ENCODE measurements at places on chromosomes 5 and 9.

- peak; percentile 67 for DNase-seq
Measured at GRCh38 chr9:121819428-121820231, 168.2 kb downstream of the DAB2IP start.

DNA sequence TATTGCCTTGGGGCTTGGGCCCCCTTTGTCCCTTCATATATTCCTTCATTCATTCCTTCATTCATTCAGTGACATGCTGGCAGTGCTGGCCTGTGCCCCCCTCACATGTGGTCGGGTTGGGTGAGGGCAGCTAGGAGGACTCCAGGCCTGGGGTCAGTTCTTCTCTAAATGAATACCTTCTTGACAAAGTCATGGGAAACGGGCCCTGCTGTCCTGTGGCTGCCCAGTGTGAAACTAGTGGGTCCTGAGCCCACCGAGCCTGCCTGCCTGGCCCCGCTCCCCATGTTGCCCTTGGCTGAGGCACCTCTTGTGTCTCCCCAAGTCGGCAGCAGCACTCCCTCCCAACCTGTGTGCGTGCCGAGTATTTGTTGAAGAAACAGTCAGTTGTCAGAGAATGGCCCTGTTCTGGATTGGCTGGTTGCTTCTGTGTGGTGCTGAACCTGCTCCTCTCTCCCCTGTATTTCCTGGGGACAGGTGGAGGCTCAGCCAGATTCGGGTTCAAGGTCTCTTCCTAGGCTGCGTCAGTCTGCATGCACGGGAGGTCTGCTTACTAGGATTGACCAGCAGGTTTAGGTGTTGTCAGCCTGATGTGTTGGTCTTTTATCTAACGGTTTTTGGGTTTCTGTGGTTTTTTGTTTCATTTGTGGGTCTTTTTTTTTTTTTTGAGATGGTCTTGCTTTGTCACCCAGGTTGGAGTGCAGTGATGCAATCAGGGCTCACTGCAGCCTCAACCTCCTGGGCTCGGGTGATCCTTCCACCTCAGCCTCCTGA, 3.0 kb upstream of the CEL start:
- DNase-seq, result no peak

- no peak for DNase-seq
Measured at GRCh38 chr9:117681888-117682287, 22.3 kb upstream of the TLR4 start.

DNA sequence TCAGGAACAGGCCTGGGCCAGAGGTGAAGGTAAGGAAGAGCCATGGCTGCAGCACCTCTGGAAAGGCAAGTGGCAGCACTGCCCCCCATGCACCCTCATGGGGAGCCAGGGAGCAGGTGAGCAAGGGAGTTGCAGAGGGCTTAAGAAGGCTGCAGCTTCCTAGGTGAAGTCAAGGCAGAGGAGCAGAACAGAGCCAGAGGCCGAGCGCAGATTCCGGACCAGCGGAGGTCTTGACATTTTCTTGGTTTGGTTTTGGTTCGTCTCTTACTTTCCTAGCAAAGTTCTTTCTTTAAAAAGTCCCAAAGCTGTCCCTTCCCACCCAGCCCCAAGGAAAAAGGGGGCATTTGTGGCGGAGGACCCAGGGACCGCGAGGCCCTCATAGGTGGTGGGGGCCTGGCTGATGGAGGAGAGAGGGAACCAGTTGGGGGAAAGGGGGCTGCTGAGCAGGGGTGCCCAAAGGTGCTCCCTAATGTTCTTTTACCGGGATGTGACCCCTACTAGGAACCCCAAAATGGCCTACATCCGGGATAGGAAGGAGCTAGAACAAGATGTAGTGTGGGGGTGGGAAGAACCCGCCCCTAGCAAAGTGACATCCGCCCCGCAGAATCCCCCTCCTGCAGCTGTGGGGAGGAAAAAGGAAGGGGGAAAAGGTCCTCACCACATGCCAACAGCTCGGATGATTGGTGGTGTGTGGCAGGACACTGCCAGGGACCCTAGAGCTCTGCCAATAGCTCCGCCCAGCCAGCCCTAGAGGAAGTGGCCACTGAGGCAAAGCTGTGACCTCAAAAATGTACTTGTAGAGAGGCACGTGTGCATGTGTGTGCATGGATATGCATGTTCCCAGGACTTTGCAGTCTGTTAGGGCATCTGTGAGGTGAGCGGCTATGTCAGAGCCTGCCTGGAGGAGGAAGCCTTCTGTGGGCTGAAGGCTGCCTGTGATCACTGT, 914 bp upstream of the CD72 start:
- DNase-seq, result no peak

DNA sequence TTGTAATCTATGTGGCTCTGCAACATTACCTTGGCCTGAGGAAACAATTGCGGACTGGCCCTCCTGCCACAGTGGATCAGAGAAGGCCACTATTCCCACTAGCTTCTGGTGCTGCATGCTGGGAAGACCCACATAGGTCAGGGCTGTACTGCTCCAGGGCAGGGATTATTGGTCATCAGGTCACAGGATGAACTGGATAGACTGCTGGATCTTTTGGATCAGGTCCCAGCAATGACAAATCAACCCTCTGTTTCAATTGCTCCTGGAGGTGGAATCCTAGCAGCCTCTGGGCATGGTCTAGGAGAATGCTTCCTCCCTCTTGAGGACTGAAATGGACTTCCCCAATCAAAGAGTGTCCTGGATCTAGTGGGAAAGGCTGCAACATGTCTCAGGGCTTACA, 66.7 kb upstream of the PHF24 start:
- peak; percentile 11 for DNase-seq

- no peak for DNase-seq
Measured at GRCh38 chr9:95065224-95065623, 252.3 kb downstream of the FANCC start.

DNA sequence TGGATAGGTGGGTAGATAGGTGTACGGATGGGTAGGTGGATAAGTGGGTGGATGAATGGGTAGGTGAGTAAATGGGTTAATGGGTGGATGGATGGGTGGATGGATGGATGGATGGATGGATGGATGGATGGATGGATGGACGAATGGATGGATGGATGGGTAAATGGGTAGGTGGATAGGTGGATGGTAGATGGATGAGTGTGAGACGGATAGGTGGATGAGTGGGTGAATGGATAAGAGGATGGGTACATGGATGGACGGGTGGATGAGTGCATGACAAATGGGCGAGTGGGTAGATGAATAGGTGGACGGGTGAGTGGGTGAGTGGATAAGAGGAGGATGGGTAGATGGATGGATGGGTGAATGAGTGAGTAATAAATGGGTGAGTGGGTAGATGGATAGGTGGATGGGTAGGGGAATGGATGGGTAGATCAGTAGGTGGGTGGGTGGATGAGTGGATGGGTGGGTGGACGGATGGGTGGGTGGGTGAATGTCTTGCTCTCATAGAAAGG, 179.2 kb downstream of the FGF18 start:
- DNase-seq, result no peak

DNA sequence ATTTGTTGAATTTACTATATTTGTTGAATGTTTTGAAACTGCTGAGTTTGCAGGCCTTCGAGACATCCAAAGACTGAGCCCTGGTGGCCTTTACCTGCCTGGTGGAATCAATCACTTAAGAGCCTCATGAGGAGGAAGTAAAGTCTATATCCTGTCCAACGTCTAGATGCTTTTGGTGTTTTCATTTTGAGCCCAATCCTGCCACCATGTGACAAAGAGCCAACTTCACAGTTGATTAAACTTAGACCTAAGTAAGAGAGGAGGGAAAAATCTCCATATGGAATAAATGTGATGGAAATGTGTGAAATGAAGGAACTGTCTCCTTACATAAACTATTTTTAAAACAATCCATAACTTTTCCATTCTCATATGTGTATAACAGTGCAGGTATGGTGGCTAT, 220.1 kb downstream of the PRR16 start:
- peak; percentile 58 for DNase-seq

DNA sequence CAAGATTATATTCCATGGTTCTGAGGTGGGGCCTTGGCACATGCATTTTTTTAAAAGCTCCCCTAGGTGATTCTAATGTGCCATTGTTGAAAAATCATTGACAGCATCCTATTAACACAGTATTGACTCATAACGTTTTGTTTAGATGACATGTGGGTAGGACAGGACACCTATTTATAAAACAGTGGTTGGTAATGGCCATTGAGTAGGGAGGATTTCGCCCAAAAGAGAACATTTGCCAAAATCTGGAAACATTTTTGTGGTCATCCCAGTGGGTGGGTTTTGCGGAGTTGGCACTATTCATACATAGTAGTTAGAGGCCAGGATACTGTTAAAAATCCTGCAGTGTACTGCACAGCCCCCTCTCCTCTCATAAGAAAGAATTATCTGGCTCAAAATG, 6.4 kb upstream of the CHD1 start:
- DNase-seq, result peak; percentile 25

- DNase-seq, result peak; percentile 26
Measured at GRCh38 chr9:130443840-130444492, 795 bp upstream of the ASS1 start.

- peak; percentile 75 for DNase-seq
Measured at GRCh38 chr9:18979367-18979766, 53.6 kb downstream of the SAXO1 start.

DNA sequence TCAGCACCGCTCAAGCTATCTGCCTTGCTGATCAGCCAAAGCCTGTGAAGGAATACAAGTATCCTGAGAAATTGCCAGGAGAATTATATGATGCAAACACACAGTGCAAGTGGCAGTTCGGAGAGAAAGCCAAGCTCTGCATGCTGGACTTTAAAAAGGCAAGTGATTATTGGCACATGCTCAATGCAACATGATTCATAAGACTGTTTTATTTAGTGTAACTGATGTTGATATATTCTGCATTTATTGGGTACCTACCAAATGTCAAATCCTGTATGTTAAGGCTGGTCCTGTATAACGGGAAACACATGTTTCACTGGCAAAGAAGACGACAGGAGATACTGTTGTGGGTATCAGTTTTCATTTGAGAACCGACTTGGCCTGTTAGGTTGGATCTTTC, 69.0 kb downstream of the ADAMTS16 start:
- no peak for DNase-seq

GRCh38 chr9:113906411-113907110, 30.5 kb downstream of the ZNF618 start:
- DNase-seq, result peak; percentile 23

- peak; percentile 99 for DNase-seq
Measured at GRCh38 chr5:135208903-135209721, 175.1 kb upstream of the PITX1 start.

DNA sequence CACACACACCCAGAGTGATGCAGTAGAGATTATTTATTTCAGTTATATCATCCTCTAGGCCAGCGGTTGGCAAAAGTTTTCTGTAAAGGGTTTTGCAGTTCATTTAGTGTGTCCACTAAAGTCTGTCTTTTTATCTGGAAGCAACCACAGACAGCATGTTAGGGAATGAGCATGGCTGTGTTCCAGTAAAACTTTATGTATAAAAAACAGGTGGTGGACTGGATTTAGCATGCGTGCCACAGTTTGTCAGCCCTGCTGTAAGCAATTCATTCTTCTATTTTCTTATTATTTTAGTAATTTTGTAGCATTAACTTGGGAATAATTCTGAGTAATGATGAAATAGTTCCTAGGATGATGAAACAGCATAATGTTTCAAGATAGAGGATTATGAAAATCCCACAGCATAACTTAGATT, 51.7 kb downstream of the CCNH start:
- DNase-seq, result peak; percentile 42

- DNase-seq, result peak; percentile 56
Measured at GRCh38 chr5:122063836-122064235, 14.2 kb downstream of the LOX start.

- DNase-seq, result no peak
Measured at GRCh38 chr5:7823594-7823993, 27.3 kb downstream of the CFAP90 start.

GRCh38 chr5:122199146-122199545, 69.8 kb downstream of the ZNF474 start:
- no peak for DNase-seq

DNA sequence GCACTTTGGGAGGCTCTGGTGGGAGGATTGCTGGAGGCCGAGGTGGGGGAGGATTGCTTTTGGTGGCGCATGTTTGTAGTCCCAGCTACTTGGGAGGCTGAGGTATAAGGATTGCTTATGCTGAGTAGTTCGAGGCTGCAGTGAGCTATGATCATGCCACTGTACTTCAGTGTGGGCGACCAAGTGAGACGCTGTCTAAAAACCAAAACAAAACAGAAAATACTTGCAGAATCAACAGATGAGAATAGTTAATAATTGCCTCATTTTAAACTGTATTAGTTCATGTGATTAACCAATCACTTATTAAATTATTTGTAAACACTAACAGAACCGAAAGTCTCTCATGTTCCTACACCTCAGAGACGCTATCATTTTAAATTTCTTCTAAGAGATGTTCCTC, 118.1 kb downstream of the CCDC171 start:
- no peak for DNase-seq

- no peak for DNase-seq
Measured at GRCh38 chr5:119789406-119790117, 160.2 kb downstream of the FAM170A start.

GRCh38 chr5:83549674-83550073, 78.1 kb downstream of the VCAN start:
- DNase-seq, result no peak

- peak; percentile 34 for DNase-seq
Measured at GRCh38 chr9:121974421-121974820, 118.7 kb downstream of the TTLL11 start.

DNA sequence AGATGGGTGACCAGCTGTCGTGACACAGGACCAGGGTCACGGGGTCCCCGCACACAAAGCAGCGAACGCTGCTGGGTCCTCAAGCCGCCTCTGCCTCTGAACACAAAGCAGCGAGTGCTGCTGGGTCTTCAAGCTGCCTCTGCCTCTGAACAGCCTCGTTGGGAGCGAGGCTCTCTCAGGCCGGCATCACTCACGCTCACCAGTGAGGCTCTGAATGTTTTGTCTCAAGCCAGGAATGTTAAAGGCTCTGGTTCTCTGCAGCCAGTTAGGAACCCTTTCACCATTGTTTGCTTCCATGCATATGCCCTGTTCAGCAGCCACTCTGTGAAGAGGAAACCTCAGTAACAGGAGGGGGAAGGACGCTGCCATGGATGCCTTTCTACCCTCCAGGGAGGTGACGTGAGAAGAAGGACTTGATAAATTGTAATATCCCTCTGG, 82.7 kb upstream of the TAF11L2 start:
- no peak for DNase-seq
